ENCODE measurements at places on chromosomes 7 and 10.
A peak's percentile ranks its signal among the peaks of the same experiment; 100 is the strongest.

- DNase-seq: peak; percentile 12
Measured at GRCh38 chr7:140689199-140690152, 7.0 kb upstream of the NDUFB2 start.

- DNase-seq: no peak
Measured at GRCh38 chr7:33639552-33640197, 265.7 kb upstream of the BMPER start.

- DNase-seq: no peak
Measured at GRCh38 chr10:11012421-11013295, 5.0 kb upstream of the CELF2 start.

GRCh38 chr10:58081353-58081752, 186.3 kb downstream of the IPMK start:
- no peak for DNase-seq

DNA sequence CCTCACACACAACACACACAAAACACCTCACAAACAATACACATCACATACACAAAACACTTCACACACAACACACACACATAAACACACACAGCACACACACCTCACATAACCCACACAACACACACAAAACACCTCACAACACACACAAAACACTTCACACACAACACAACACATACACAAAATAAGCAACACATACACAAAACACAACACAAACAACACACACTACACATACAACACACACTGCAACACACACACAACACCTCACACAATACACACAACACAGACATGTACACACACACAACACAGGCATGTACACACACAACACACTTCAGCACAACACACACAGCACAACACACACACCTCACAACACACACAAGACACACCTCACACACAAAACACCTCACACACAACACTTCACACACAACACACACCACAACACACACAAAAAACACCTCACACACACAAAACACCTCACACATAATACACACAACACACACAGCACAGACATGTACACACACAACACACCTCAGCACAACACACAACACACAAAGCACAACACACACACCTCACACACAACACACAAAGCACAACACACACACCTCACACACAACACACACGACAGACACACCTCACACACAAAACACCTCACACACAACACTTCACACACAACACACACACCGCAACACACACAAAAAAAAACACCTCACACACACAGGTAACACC, 107.5 kb downstream of the TNS3 start:
- no peak for DNase-seq

- DNase-seq: no peak
Measured at GRCh38 chr7:40979296-40979695, 723.6 kb downstream of the INHBA start.

- no peak for DNase-seq
Measured at GRCh38 chr10:80161321-80162083, 29.0 kb downstream of the PLAC9 start.

DNA sequence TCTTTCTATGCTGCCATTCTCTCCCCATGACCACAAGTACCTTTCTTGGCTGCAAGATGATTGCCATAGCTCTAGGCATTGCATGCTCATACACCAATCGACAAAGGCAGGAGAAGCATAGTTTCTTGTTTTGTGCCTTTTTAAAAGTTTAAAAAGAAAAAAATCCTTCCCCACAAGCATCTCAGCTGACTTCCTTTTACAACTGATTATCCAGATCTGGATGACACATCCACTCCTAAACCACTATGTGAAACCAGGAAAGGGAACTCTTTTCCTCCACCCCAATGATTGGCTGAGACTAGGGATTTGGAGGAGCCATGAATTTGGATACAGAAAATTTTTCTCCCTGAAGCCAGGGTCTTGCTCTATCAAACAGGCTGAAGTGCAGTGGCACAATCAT, 14.5 kb upstream of the LRRC4 start:
- no peak for DNase-seq

DNA sequence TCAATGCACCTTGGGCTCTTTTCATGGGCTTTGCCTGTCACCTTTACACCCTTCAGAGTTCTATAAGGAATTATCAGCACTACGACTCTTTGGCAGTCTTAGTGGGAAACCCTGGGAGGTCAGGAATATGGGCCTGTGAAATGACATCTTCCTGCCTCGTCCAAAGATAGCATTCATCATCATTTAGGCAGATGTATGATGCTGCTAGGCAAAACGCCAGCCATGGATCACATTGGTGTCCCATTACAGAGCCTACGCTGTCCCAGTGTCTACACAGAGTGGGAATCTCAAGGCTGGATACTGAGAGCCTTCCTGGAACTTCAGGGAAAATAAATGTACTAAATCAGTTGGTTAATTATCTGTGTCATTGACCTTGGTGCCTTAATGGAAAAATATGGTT, 259.4 kb upstream of the CELF2 start:
- no peak for DNase-seq

- no peak for DNase-seq
Measured at GRCh38 chr10:112601214-112602090, 154.4 kb downstream of the VTI1A start.

DNA sequence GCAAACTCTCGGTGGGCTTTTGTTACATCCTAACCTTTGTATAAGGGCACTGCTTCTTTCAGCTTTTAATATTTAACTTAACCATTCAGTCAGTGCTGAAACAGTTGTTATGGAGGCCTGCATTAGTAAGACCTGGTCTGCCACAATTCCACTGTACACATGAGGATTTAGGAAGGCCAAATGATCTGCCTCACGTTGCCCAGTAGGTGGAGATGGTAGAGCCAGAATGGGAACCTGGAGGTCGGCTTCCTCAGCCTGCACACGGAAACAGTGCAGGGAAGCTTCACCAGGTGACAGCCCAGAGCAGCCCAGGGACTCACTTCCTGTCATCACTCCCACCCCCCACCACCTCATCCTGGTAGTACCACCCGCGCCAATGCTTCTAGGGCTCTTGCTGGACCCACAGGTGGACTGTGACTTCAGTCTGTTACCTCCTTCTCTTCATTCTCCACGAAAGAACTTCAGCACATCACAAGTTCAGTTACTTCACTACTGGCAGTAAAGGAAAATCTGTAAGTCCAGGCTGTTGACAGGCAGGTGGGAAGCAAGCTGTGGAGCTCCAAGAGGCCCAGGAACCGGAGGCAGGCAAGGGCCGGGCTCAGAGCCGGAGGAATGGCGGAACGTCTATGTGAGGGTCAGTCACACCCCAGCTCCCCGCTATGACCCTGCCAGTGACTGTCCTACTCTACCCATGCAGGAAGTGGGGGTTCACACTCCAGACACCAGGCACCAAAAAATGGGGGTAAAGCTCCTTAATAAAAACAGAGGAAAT, 480.3 kb upstream of the C7orf33 start:
- DNase-seq: no peak

- DNase-seq: no peak
Measured at GRCh38 chr10:92655426-92655825, 34.3 kb upstream of the HHEX start.

DNA sequence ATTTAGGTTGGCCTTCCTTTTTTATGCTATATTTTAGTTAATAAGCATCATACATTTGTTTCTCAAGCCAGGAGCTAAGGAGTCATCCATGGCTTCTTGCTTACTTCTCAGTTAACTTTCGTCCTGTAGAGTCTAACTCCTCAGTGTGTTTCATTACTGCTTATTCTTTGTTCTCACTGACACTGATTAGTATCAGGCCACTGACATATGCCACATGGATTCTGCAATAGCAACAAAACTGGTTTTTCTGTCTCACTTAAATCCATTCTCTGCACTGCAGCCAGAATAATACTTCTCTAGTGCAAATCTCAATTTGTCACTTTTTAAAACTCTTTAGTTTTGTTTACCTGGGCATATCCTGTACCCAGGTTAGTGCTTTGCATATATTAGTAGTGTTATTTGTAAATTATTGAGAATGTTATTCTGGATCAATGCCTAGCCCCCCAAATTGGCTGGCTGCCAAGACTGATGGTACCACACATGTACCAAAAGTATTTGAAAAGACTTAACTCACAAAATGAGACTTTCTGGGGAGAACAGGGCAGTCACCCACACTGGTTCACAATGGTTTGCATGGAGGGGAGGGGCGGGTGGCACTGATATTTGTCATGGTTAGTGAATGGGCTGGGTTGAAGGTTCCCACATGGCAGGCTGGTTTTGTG, 79.1 kb downstream of the CCSER2 start:
- DNase-seq: no peak

GRCh38 chr10:119630300-119630699, 20.9 kb upstream of the BAG3 start:
- DNase-seq: no peak

GRCh38 chr7:93944673-93945072, 23.1 kb downstream of the GNG11 start:
- no peak for DNase-seq

GRCh38 chr10:76270464-76270863, 839.0 kb downstream of the LRMDA start:
- no peak for DNase-seq

- DNase-seq: peak; percentile 46
Measured at GRCh38 chr7:130695840-130696239, 9.5 kb upstream of the TSGA13 start.

GRCh38 chr10:61842755-61843497, 58.6 kb upstream of the ARID5B start:
- no peak for DNase-seq

GRCh38 chr7:77330169-77330882, 85.8 kb downstream of the GSAP start:
- DNase-seq: peak; percentile 45

DNA sequence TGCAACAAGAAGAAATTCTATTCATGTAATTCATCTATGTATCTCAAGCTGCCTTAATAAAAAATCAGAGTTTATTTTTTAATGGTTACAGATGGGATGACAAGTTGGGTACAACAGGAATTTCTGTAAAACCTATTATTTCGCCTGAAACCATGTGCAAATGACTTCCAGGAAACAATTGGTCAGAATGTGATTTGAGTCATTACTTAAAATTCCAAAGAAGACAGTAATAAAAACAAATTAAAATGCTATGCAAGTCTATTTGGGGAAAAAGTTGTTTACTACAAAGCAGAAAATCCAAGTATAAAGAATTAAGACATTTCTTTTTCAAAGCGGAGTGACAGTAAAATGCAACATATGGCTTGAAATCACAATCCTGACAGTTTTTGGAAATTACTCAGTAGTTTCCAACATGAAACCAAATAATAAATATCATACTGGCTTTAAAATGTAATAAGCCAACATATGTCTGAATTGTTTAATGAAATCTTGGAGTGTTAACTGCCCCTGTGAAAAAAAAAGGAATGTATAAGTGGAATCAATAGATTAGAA, 41.5 kb upstream of the SEMA3C start:
- no peak for DNase-seq

GRCh38 chr10:30606313-30606712, 23.2 kb downstream of the LYZL2 start:
- no peak for DNase-seq

- DNase-seq: no peak
Measured at GRCh38 chr7:16062269-16062668, 359.1 kb downstream of the CRPPA start.

- DNase-seq: no peak
Measured at GRCh38 chr10:85673270-85673669, 693.3 kb downstream of the GRID1 start.

GRCh38 chr7:2040201-2040892, 192.4 kb downstream of the MAD1L1 start:
- DNase-seq: no peak

DNA sequence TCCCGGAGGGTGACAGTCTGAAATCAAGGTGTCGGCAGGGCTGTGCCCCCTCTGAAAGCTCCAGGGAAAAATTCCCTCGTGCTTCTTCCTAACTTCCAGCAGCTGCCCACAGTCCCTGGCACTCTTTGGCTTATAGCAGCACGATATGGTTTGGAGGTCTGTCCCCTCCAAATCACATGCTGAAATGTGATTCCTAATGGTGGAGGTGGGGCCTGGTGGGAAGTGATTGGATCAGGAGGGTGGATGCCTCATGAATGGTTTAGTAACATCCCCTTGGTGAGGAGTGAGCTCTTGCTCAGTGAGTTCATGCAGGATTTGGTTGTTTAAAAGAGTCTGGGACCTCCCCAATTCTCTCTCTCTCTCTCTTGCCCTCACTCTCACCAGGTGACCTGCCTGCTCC, 51.1 kb downstream of the GPAM start:
- DNase-seq: no peak

GRCh38 chr10:48678041-48678440, 6.6 kb upstream of the WDFY4 start:
- no peak for DNase-seq

DNA sequence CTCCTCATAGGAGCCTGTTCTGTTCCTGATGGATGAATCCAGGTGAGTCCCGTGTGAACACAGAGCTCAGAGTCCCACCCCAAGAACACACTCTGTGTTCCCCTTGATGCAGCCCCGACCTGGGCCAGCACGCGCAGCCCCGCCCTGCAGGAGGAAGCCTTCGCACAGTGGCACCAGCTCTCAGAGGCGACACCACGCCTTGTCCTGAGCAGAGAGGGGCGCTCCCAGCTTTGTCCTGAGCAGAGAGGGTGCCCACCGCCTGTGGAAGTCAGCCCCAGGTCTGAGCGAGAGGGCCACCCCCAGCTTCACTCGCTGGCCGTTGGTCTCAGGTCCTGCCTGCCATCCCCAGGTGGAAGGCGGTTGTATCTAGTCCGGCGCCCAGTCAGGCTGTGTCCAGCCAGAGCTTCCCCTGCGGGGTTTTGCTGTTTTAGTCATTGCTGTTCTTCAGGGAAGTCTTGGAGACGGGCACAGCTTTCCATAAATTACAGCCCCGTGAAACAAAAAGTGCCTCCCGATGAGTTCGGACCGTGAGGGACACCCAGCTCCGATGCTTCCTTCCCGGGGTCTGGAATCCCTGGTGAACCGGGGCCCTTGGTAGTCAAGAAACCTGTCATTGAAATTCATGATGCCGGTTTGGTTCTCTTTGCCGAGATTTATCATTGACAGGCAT, 43.6 kb downstream of the NKX6-2 start:
- no peak for DNase-seq

DNA sequence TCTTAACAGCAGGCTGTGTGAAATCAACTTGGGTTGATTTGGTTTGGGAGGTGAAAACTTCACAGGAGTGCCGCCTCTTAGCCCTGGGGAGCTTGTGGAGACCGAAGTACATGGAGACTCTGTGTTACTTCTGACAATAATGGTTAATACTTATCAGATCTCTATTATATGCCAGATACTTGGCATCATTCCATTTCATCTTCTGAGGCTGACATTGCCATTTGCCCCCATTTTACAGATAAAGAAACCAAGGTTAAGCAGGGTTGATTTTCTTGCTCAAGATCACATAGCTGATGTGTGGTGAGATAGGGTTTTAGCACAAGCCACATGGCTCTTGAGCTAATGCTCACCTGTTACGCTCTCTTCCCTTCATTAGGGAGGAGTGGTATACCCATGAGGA, 150.6 kb upstream of the FAM13C start:
- no peak for DNase-seq

DNA sequence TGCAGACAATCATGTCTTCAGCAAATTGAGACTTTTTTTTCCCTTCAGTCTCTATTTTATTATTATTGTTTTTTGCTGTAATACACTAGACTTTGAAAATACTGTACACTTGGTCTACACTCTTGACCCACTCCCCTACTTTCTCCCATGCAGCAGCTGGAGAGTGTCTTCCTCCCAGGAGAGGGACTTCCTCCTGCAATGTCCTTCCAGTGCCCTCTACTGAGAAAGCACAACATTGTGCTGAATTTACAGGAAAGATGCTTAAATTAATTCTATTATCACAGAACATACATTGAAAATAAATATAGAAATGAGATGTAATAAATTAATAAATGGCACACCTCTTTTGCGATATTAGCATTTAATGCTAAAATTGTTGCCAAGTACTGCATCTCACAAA, 411.3 kb downstream of the CCSER2 start:
- no peak for DNase-seq

All from GM13976 (cell line).